ENCODE measurements at places on chromosomes 12 and 14.

- no peak for DNase-seq
These were observed 166.7 kb downstream of the SLC38A4 start for GRCh38 chr12:46659032-46659650.

DNA sequence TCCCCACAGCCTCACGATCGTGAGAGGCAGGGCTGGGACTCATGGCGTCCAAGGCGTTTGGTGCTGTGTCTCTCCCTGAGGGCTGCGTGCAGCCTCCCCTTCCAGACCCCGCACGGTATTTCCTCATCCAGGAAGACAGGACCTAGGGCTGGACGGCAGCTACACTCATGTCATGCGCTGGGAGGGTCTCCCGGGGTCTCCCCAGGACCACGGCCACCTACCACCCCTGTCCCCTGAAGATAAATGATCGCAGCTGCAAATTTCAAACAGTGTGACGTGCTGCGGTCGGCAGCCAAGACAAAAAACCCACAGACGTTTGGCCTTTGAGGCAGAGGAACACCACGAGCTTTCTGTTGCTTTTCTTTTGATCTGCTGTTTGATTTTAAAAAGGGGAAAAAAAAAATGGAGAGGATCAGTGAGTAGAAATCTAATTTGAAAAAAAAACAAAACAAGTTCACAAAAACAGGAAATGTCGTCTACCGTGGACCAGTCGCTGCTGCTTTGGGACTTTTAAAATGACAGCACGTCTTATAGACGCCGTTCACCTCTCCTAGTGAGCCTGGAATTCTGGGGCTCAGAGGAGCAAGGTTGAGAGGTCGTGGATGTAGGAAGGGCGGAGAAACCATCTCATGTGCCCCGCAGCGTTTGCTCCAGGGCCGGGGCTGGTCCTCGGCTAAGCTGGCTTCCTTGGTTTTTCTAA is 237.6 kb downstream of the SLC41A2 start:
- peak; percentile 68 for DNase-seq

DNA sequence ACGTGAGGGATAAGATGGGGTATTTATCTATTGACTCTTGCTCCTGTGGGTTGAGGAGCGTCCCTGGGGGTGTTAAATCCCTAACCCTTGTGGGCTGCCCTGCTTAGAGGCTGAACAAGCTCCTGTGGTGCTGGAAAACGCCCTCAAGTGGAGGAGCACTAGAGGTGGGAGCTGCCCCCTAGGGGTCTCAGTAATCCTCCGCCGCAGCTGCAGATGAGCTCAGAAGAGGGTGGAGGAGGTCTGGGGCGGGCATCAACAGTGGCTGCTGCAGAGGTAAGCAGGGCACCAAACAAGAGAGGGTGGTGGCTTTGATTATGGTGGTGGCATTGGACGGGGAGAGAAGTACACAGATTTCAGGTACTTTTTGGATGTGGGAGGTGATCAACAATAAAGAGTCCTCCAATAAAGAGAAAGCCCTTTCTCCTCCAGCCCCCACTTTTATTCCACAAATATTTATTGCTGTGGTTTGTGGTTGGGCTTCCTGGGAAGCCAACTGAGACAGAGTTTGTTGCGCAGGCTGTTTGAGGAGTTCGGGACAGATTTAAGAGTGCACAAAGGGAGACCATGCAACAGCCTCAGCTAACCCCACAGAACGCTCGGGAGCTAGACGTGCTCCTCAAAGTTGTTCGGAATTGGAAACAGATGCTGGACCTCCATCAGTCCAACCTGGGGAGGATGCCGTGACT is 179.9 kb downstream of the ADCK1 start:
- no peak for DNase-seq

GRCh38 chr12:116635487-116635886 is 76.3 kb downstream of the MAP1LC3B2 start:
- DNase-seq = no peak

GRCh38 chr14:54591461-54591860 is 24.5 kb downstream of the SAMD4A start:
- DNase-seq = no peak

GRCh38 chr12:128994856-128995255 is 141.6 kb downstream of the GLT1D1 start:
- no peak for DNase-seq

DNA sequence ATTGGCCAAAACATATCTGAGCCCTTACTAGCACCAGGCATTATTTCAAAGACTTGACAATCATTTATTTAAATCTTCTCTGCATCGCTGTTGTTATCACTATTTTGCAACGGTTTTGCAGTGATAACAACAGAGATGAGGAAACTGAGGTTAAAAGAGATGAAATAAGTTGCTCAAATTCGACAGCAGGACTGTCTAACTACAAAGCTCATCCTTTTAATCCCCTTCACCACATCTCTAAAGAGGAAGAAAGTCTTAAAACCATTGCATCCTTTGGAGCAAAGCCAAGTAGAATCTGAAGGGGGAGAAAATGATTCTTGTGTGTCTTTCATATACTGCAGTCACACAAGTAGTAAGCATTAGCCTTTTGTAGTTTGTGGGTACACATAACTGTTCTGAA is 14.8 kb upstream of the ETNK1 start:
- DNase-seq = no peak

- DNase-seq = no peak
These were observed 112.7 kb downstream of the SCARB1 start for GRCh38 chr12:124750787-124751471.

DNA sequence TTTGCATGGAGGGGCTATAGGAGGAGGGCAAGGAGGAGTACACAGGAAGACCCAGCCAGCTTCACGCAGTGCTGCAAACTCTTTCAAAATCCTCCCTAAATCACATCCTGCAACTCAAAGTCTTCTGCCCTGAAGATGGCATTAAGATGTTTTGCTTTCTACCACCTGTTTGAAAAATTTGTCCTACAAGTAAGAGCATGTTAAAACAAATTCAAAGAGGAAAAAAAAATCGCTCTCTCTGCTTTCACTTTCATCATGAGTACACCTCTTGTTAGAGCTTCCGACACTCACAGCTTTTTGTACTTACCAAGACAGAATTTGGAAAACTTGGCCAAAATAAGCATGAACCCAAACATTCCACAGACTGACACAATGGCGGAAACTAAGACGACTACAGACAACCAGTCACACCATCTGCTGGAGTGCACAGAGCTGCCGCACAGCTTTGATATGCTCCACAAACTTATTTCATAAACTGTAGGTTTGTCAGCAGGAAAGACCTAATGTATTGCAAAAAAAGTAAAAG is 21.3 kb downstream of the GCH1 start:
- peak; percentile 48 for DNase-seq

- no peak for DNase-seq
These were observed 170.8 kb downstream of the EGLN3 start for GRCh38 chr14:33780035-33780434.

DNA sequence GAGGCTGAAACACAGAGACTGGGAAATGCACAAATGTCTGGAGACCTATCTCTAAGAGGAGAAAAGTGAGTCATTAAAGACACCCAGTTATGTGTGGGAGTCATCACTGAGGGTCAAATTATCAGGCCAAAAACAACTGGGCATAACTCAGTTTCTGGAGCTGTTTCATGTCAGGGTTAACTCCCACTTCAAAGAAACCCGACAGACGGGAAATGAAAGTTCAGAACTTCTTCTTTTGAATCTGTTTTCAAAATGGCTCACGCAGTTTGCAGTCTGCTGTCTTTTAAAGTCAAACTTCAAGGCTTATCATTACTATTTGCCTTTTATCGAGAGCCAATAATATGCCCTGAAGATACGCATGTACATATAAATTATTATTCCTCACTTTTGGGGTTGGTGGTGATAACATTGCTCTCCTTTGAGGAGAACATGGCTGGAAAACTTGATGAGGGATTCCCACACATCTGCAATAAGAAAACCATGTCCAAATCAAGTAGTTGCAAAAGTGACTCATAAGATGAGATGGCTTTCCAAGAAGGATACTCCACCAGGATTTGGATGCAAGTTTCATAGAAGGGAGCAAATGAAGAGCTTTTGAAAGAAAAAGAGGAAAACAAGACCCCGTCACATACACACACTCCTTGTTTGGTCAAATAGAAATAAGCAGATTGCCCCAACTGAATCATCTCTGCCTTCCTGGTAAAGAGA is 341.4 kb downstream of the ADAMTS20 start:
- DNase-seq = no peak

DNA sequence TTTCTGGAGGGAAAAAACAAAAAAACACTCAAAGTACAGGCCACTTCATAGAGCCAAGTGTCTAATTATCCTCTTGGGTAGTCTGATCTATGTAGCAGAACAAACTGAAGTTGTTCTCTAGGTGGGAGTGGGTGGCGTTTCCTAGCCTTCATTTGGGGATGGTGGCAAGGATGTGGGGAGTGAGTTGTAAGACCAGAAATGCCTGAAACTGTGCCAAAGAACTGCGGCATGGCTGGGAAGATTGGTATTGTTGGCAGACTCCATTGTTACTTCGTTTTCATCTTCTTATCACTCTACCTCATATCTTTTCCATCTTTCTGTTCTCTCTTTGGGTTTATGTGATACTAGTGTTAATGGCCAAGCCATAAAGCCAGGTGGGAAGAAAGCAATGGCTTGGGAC is 177.3 kb upstream of the DDHD1 start:
- DNase-seq = no peak

DNA sequence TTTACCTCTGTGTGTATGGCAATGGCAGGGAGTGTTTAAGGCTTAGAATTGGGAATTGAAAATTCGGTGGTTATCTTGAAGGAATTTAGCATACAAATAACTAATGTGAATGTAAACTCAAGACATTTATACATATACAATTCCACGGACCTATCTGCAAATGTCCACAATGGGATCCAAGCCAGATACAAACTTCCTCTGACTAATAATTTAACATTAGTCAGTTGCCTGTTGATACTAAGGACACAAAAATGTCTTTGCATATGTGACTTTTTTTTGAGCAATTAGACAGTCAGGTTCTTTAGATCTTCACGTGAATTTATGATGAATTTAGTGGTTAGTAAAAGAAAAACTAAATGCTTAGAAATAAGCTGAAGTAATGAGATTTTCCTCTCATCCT is 40.5 kb downstream of the ESR2 start:
- no peak for DNase-seq

DNA sequence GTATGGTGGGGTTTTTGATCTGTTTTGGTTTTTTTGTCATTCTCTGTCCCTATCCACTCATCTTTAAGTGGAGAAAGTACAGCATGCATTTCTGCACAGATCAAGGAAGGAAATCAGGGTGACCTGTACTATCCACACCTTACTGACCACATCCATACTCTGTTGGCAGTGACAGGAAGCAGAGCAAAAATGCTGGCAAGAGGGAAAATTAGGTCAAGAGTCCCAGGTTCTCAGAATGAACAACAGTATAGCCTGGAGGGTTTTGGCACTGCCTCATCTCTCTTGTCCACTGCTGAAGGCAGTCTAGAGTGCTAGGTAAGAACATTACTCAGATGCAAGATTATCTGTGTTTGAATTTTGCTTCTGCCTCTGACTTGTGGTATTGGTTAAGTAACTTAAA is 70.7 kb downstream of the TAOK3 start:
- DNase-seq = no peak

- DNase-seq = no peak
These were observed 3.6 kb upstream of the LGALS3 start for GRCh38 chr14:55125403-55125802.

DNA sequence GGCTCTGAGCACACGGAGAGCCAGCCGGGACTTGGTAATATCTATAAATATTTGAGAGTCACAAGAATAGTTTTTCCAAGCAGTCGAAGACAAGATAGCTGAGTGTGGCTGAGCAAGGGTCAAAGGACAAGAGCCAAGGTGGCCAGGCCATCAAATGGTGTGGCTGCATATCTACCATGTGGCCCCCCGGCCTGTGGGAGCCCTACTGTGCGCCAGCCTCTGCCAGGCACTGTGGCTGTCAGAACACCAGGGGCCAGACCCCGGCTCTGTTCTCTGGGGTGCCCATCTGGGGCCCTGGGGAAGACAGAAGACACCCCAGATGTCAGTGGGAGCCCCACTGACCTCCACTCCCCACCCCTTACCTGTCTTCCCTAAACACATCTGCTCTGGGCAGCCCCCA is 22.7 kb downstream of the BEGAIN start:
- no peak for DNase-seq

GRCh38 chr12:92845329-92845728 is 83.8 kb downstream of the EEA1 start:
- no peak for DNase-seq

GRCh38 chr12:11962860-11963259 is 107.9 kb upstream of the BCL2L14 start:
- DNase-seq = no peak

- no peak for DNase-seq
These were observed 336.1 kb downstream of the RPS29 start for GRCh38 chr14:49250109-49250508.

DNA sequence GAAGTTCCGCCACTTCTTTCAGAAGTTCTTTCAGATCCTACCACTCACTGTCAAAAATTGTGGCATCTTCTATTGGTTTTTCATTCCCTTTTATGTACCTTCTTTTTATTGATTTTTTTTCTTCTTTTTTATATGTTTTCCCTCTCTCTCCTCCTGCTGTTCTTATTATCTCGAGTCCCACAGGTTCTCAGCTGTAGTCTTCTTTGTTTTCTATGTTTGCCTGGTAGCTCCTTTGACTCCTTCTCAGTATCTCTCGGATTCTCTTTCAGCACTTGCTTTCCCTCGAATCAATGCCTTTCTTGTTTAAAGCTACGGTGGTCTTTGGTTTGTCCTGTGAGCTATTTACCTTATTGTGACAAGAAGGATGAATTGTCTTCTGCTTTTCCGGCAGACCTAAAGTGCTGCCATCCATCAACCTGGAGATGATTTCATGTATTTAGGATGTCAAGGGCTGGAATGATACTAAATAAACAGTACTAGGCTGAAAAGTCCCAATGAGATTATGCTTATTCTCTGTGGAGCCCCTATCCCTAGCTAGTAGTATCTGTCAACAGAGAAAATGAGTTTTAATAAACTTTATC is 541.7 kb downstream of the NOVA1 start:
- no peak for DNase-seq

GRCh38 chr12:3791256-3791874 is 38.5 kb upstream of the CRACR2A start:
- DNase-seq = no peak

- DNase-seq = no peak
These were observed 133.8 kb upstream of the NUDT4 start for GRCh38 chr12:93243689-93244513.

GRCh38 chr12:108701779-108702441 is 29.4 kb downstream of the CORO1C start:
- DNase-seq = no peak

- DNase-seq = peak; percentile 56
These were observed 132.3 kb downstream of the SNAPC1 start for GRCh38 chr14:61894452-61895077.

GRCh38 chr14:85459361-85460000 is 70.5 kb upstream of the FLRT2 start:
- DNase-seq = no peak
